ENCODE measurements at places on chromosomes 5 and 9.

DNA sequence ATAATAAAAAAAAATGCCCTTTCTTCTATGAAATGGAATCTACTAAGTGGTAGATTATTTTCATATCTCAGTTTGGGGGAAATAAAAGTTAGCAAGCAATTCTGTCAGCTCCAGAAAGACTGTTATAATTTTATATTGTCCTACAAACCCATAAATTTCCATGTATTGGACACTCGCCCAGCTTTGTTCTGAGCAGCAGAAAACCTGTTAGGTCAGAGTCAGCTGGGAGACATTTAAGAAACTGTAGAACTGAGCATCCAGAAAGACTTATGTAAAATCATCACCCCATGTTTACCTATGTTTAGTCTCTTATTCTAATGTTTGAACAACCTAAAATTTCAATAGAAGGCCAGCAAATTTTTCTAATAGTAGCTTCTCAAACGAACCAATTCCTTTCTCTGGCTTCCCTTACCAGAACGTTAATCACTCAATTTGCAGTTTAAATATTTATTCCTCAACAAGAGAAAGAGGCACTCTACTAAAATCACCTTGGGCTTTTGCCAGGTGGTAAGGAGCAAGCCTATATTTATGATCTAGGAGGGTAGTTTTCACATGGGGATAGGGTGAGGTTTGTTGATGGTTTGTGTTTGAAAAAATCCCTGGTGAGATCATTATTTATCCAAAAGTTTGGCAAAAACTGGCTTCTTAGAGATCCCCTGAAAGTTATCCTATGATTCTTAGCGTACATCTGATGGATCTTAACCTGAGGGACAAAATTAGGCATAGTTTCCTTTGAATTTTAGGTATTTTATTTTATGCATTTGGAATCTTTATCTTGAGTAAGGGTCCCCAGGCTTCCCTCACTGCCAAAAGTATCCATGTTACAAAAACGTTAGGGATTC, 34.4 kb downstream of the MACROH2A1 start:
- DNase-seq: no peak

GRCh38 chr9:95788521-95788991, 86.9 kb upstream of the ERCC6L2 start:
- DNase-seq: no peak

DNA sequence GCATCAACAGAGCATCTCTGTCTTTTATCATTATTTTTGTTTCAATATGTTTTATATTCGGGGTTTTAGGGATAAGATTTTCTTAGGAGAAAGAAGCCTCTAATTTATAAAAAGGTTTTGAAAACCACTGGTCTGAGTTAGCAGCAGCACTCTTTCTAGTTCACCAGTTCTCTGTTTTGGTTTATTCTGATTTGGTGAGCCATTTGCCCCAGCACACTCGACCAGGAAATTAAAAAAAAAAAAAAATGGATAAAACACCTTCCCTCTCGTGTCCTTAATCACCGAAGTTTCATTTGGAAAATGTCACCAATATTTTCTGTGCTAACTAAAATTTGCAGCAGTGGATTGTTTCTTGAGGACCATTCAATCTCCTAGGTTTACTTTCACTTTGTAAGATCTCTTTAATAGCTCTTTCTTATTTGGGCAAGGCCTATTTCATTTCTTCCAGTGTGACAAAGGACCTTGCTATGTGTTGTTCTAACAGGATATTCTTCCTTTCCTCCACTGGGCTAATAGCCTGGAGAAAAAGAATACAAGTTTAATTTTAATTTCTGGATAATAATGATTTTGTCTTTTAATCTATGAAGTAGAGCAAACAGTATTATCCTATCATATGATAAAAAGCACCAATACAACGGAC, 57.8 kb upstream of the ANXA1 start:
- DNase-seq: no peak

DNA sequence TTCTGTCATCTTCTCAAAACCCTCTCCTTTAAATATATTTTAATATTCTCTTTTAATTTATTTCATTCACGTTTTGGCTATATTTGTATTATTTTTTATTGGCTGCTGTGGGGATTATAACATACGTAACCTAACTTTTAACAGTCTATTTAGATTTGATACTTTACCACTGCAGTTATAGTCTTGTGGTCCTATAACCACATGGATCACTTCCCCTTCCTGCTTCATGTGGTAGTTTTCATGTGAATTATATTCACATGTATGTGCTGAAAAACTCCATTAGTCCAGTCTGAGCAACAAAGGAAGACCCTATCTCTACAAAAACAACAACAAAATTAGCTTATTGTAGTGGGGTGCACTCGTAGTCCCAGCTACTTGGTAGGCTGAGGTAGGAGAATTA, 34.3 kb downstream of the CENPP start:
- no peak for DNase-seq

- DNase-seq: no peak
Measured at GRCh38 chr5:126982926-126983873, 47.2 kb downstream of the MARCHF3 start.

GRCh38 chr5:78746021-78746770, 97.6 kb upstream of the LHFPL2 start:
- no peak for DNase-seq

- no peak for DNase-seq
Measured at GRCh38 chr9:128215491-128216409, 12.6 kb downstream of the DNM1 start.

- DNase-seq: peak; percentile 68
Measured at GRCh38 chr9:105050296-105050695, 122.3 kb upstream of the ABCA1 start.

- peak; percentile 68 for DNase-seq
Measured at GRCh38 chr5:17096952-17097695, 120.3 kb upstream of the BASP1 start.

GRCh38 chr5:91229031-91229727, 153.9 kb downstream of the ARRDC3 start:
- peak; percentile 65 for DNase-seq

GRCh38 chr9:96031366-96031824, 155.9 kb downstream of the ERCC6L2 start:
- DNase-seq: no peak

GRCh38 chr5:160171666-160172065, 52.4 kb upstream of the PWWP2A start:
- peak; percentile 82 for DNase-seq

- DNase-seq: no peak
Measured at GRCh38 chr5:109347252-109347888, 62.4 kb downstream of the PJA2 start.

DNA sequence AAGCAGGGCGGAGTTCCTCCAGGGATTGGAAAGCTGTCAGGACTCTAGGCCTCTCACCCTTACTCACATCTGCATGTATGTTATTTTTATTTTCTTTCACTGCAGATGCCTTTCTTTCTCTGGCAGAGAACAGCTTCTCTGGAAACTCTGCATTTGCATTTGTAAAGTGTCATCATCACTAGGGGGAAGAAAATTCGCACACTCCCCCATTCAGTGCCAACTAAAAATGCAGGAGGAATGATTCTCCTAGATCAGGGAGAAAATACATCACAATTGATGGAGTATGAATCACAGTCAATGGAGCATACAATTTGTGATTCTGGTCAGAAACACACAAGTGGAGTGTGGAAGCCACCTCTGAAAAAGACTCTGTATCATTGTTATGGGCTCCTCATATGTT, 351.4 kb upstream of the FTMT start:
- DNase-seq: no peak

- no peak for DNase-seq
Measured at GRCh38 chr5:90476391-90476790, 1.7 kb downstream of the POLR3G start.

DNA sequence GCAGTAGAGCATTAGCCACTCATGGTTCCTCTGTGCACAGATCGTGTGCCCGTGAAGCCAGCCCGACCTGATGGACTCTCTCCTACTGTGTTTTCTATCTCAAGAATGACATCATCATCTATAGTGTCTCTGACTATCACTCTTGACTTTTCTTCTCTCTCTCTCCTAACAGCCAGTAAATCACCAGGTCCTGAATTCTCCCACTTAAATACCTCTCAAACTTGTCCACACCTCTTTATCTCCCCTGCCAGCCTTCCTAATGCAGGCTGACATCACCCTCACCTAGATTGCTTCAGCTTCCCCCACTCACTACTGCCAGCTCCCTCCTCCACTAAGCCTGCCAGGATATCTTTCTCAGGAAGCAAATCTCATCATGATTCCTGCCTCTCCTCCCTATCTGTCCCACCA, 90.6 kb upstream of the MIER3 start:
- DNase-seq: no peak

- no peak for DNase-seq
Measured at GRCh38 chr5:139667001-139667729, 19.0 kb downstream of the CXXC5 start.

DNA sequence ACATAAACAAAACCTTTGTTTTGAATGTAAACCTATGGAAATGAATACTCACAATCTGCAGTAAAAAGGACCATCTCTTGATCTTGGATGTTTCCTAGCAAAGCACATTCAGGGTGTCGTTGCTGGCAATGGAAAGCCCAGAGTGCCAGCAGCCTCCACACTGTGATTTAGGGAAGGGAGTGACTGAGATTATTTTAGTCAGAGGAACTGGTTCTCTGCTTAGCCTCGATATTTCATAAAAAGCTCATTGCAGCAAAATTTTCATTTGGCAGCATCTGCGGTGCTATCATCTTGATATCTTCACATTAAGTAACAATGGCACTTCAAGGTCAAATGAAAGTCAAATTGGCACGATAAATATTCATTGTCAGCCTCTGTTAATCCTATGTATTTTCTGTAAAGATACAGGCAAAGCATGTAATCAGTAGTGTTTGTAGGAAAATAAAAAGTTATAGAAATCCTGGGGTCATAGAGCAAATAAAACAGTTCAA, 116.0 kb downstream of the MACIR start:
- no peak for DNase-seq

- no peak for DNase-seq
Measured at GRCh38 chr5:155276231-155276630, 262.7 kb downstream of the KIF4B start.

GRCh38 chr5:157471709-157472108, 11.7 kb downstream of the NIPAL4 start:
- DNase-seq: no peak

DNA sequence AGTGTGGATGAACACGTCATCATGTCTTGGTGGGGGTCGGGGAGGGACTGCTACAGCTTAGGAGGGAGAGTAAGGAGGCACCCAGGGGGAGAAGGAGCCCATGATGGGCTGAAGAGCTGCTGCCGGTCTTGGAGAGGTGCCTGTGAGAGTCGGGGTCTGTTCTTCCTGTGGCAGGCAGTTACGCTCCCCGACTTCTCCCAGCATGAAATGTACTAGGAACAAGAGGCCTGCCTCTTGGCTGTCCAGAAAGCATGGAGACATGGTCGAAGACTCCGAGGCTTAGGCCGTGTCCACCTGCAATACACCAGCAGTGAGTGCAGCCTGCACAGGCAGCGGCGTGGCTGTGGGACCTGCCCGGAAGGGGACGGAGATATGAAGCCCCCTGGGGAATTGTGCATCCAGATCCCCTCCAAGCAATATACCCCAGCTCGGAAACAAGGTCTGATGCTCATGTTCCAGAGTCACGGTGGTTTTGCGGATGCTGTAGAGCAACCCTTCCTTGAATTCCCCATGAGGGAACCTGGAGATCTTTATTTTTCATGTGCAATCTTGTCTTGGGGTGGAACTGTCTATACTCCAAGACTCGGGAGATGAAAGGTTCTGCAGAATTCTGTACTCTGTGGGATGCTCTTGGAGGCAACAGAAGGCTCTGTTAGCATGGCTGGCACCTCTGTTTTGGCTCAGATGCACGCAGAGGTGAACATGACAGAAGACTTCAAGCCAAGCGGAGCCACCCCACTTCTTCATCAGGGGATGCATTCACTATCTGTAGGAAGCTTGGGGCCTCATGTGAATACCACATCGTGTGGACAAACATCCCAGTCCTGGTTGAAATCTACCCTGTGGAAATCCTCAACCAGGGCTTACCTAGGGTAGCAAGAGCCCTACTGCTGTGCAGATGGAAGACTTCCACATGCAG, 374.9 kb upstream of the IRX4 start:
- DNase-seq: no peak

DNA sequence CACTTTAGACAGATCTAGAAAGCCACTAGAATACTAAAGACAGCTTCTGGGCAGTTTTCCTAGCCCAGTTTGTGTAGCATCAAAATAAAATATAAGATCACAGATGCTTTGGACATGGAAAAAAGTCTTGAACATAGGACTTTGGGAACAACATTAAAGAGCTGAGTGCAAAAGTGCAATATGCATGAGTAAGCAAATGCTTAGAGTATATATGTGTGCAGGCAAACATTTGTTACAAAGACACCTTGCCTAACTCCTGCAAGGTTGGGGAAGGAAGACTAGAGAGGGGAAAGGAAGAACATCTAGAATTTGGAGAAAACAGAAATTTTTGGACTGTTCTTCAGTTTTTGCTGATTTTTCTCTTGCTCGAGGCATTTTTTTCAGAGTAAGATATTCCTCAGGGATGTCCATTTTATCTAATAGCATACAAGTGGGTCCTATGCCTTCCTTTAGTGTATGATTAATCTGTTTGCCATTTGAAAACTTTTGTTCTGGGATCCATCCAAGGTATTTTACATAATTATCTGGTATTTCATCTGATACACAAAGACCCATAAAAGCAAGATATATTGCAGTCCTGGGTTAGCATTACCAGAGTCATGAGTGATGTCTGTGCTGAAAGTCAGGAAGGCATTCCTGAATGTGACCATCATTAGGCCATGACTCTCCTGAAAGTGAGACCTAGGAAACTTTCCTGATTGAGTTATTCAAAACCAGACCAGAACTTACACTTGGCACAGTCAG, 142.0 kb upstream of the RGMB start:
- peak; percentile 92 for DNase-seq

GRCh38 chr5:139903450-139903794, 107.8 kb downstream of the PSD2 start:
- DNase-seq: no peak

GRCh38 chr5:167573370-167574127, 717.9 kb upstream of the WWC1 start:
- peak; percentile 31 for DNase-seq

DNA sequence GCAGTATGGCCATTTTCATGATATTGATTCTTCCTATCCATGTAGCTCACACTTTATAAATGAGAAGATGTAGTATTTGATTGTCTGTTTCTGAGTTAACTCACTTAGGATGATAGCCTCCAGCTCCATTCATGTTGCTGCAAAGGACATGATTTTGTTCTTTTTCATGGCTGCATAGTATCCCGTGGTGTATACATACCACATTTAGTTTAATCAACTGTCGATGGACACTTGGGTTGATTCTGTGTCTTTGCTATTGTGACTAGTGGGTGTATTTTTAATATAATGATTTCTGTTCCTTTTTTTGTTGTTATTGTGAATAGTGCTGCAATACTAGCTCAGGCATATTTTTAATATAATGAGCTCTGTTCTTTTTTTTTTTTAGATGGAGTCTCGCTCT, 560.3 kb upstream of the ZNF608 start:
- no peak for DNase-seq

DNA sequence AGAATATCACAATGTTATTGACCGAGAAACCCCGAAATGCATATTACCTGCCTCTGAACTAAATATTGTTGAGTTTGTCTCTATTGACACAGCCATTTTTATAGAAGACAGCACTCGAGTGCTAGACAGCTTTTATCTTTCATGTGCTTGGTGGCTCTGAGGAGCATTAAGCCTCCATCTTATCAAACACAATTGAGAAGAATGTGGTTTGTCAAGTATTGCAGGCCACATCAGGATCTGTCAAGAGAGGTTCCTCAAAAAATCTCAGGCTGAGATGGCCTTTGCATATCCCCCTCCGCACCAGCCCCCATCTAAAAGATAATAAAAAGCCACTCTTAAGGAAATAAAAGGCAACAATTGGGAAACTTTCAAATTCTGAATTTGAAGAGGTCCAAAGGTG, 284.8 kb downstream of the DENND1A start:
- no peak for DNase-seq

GRCh38 chr9:115379719-115380118, 261.8 kb upstream of the TNC start:
- no peak for DNase-seq
